ENCODE measurements at places on chromosomes 1 and 21.

- DNase-seq = no peak
Observed at GRCh38 chr1:38785285-38786039, 74.1 kb downstream of the RRAGC start.

DNA sequence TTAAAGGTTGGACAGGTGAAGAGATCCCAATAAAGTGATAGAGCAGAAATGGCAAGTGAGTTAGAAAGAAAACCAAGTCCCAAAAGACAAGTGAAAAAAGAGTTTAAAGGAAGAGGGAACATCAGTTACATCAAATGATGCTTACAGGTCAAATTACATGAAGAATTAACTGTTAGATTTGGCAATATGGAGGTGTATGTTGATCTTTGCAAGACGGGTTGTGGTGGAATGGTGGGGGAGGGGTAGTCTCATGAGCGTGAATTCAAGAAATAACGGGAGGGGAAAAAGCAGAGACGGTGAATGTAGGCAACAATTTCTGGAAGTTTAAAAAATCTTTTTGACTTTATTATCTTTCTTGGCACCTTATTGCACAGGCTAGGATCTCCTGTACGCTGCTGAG is 76.6 kb downstream of the NTPCR start:
- no peak for DNase-seq

DNA sequence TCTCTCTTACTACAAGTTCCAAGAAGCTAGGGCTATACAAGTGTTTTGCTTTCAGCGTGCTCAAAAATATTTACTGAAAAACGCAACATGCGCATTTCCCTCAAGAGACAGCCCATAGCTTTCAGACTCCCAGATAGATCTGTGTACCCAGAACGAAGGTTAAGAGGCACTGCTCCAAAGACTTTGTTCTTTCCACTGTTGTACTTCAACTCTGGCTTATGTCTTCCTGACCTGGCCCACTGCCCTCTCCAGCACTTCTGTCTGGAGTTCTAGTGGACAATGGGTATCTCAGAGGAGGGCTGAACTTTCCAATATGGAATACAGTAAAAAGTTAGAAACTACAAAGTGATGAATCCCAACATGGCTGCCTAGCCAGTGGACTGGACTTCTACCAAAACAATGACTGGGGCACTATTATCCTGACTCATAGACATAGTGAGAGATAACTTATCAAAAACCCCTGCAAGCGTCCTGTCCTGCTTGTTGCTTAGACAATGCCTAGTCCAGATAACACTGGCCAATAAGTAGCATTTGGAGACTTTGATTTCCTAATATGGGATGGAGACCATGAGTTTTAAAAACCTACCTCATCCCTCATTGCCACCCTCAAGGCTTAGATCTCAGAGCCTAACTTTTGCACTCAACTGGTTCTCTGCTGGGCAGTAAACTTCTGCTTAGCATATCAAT is 8.8 kb upstream of the ADAR start:
- DNase-seq = no peak

DNA sequence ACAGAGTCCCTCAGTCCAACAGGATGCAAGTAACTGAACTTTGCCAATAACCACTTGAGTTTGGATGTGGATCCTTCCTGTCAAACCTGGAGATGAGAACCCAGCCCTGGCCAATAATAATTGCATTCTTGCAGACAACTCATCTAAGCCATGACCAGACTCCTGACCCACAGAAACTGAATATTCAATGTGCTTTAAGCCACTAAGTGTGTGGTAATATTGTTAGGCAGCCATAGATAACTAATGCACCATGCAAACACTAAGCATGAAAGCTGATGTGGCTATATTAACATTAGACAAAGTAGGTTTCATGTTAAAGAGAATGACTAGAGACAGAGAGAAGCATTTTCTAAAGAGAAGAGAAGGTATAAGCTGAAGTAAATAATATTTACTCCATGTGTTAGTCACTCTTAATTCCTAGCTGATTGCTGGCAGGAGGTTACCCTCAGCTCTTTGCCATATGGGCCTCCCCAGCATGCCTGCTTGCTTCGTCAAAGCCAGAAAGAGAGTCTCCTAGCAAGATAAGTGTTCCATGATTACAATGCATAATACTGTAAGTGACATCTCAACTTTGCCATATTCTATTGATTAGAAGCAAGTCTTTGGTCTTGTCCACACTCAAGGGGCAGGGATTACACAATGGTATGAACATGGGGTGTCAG is 276.4 kb upstream of the PLXNA2 start:
- no peak for DNase-seq

DNA sequence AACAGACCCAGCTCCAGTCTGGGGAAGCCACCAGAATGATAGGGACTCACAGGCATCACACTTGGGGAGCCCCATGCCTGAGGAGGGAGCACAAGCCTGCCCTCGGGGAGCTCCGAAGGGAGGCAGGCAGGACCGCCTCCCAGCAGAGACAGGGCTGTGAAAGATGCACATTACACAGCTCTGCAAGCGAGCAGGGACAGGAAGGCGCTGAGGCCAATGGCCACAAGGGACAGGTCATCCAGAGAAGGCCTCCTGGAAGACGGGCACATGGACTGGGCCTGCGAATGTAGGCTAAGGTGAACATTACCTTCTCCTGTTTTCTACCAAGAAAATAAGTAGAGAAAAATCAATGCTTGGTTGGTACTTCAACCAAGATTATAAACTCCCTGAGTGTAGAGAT is 4.2 kb downstream of the NPR1 start:
- DNase-seq = no peak

GRCh38 chr1:60989749-60990713 is 92.3 kb upstream of the NFIA start:
- no peak for DNase-seq

GRCh38 chr1:157137408-157138219 is 581 bp downstream of the ETV3 start:
- peak; percentile 36 for DNase-seq

DNA sequence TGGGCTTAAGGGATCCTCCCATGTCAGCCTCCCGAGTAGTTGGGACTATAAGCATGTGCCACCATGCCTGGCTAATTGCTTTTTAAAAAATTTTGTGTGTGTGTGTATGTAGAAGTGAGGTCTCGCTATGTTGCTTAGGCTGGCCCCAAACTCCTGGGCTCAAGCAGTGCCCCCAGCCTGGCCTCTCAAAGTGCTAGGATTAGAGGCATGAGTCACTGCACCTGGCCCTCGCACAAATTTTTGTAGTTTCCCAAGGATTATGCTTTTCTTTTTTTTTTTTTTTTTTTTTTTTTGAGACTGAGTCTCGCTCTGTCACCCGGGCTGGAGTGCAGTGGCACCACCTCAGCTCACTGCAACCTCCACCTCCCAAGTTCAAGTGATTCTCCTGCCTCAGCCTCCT is 144.4 kb upstream of the HNRNPU start:
- no peak for DNase-seq

GRCh38 chr1:221782477-221782876 is 40.6 kb upstream of the DUSP10 start:
- DNase-seq = no peak

GRCh38 chr1:11749203-11749689 is 12.7 kb upstream of the C1orf167 start:
- DNase-seq = peak; percentile 75

DNA sequence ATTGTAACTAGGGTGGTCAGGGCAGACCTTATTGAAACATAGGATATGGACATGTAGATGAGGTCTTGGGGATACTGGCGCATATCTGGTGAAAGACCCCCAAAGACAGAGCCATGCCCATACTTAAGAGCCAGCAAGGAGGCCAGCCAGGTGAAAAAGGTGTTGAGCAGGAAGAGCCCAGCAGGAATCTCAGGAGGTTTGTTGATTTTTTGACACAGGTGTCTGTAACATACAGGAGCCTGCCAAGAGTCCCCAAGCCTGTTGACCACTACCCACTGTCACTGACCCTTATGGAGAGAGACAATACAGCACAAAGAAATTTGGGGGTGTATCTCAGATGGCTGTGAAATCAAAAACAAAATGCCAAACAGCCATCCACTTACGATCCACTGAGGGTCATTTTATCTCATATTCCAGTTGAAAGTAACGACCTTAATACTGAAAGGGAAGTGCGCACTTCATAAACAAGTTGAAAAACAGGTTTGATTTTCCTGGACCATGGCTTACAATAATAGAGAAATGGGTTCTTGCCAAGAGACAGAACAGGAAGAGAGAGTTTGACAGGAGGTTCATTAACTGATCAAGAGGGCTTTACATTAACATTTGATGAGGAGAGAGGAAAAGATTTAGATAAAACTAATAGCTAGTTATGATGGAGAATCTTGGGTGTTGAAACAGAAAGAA is 163.6 kb downstream of the GLUL start:
- no peak for DNase-seq

GRCh38 chr1:245396615-245397014 is 241.8 kb downstream of the KIF26B start:
- no peak for DNase-seq

- peak; percentile 40 for DNase-seq
Observed at GRCh38 chr1:20658166-20658915, 2.8 kb downstream of the DDOST start.

GRCh38 chr1:218591966-218592365 is 246.8 kb downstream of the TGFB2 start:
- no peak for DNase-seq

DNA sequence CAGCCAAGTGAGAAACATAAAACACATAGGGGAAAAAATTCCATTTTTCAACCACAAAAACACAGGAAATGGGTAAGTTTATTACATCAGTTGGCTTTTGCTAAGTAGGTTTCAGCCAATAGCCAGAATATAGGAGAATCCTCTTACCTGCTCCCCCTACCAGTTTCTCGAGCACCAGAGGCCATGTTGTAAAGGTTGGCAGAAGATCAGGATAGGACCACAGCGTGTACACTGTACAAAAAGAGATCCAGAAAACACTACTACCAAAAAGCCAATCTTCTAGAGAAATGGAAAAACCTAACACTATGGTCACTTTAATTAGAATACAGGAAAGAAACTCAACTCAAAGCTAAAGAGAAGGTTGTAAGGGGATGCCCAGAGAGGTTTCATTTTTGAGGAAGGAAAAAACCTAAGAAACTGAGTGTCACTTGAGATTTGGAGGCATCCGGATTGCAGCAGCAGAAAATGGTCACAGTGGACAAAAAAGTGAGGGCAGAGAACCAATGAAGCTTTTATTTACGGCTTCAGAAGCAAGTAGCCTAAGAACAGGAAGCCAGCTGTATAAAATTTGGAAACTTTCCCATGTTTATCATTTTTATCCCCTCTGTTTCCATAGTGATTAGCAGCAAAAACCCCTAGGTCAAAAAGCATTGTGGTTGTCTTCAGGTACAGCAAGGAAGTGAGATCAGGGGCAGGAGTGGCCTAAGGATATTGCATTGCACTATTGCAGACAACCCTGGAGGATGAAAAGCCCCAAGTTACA is 2.9 kb downstream of the EIF2D start:
- no peak for DNase-seq

DNA sequence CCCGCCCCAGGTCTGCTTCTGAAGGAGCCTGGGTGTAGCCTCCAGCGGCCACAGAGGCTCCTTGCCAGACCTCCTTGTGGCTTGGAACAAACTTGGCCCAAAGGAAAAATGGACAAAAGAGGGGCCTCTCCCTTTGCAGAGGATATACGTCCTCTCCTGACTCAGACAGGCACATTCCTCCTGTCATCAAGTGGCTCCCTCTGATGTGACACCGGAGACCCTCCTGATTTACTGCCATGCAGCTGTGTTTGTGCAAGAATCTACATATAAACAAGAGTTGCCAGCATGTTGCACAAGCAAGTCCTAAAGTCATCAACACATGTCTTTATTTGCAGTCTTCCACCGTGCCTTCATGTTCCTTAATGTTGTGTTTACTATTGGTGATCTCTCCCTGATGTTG is 54.1 kb upstream of the F3 start:
- no peak for DNase-seq

GRCh38 chr1:149917571-149918144 is at the start of gene SV2A:
Gene SV2A, minus strand, starts transcription at chr1:149917844. Its CDS starts 4,004 bp downstream, at chr1:149913840.
- DNase-seq = peak; percentile 22

GRCh38 chr1:151002051-151002450 is 4.7 kb downstream of the MINDY1 start:
- DNase-seq = no peak

DNA sequence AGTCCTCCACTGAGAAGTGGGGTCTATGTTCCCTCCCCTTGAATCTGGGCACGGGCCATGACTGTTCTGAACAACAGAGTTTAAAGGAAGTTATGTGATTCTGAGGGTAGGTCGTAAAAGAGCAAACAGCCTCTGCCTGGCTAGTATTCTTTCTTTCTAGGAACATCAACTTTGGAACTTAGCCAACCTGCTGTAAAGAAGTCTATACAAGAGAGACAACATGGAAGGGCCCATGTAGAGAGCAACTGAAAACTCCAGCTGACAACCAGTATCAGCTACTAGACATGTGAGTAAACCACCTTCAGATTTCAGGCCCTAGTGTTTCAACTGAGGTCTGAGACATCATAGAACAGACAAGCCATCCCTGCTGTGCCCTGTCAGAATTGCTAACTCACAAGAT is 7.5 kb downstream of the SELENOF start:
- no peak for DNase-seq

DNA sequence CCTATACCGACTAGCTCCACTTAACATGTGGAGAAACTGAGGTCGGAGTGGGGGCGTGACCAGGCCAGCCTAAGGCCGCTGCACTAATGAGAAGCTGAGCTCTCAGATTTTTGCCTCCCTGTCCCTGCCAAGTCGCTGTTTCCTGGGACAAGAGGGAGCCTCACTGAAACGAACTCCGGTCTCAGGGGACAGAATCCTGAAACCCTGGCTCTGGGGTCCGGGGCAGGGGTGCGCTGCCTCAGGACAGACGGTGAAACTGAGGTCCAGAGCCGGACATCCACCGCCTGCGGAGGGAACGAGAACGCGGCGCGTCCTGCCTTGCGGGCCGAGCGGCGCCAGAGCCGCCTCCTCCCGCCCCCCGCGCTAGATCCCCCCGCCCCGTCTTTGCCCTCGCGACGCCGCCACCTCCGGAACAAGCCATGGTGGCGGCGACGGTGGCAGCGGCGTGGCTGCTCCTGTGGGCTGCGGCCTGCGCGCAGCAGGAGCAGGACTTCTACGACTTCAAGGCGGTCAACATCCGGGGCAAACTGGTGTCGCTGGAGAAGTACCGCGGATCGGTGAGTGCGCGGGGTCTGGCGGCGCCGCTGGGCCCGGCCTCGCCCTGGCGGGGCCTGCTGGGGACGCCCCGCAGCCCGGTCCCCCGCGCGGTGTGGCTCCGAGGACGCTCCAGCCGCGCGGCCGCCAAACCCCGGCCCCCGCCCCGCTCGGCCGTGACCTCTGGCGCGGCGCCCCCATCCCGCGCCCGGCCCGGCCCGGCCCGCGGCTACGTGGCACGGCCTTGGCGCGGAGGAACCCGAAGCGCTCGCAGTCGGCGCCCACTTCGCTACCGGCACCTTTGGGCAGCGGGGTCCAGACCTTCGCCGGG is at the start of gene GPX7:
TSS of gene GPX7 (plus strand) at position 381 of the 865 bp plus-strand sequence. CDS start at position 420, 39 bp downstream.
- DNase-seq = peak; percentile 65

DNA sequence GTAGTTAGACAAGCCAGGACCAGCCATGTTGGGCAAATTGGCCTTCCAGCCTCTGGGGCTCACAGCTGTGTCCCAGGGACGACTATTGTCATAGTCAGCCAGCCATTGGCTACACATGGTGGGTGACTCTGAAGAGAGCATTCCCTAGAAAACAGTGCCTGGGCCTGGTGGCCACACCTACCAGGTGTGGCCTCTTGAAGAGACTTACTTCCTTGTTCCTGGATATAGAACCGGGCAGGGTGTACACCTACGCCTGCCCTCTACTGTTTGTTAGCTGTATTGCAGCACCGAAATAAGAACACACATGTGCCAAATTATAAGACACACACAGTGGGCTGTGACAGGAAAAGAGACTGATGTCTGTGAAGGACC is 134.6 kb upstream of the ARHGEF16 start:
- DNase-seq = peak; percentile 44

- DNase-seq = no peak
Observed at GRCh38 chr1:201252944-201253371, 30.3 kb upstream of the PKP1 start.

GRCh38 chr1:51567653-51568052 is 48.6 kb upstream of the EPS15 start:
- DNase-seq = no peak

All from CD4-positive, CD25-positive, alpha-beta regulatory T cell (primary cell).